Activated CD4-positive, alpha-beta memory T cell treated with anti-CD3 and anti-CD28 coated beads, Interleukin-2, amount 10 ng/mL, durations not matched to agents 7 days and 5 days (primary cell): ENCODE measurements at places on chromosomes 3 and 15.
A peak's percentile ranks its signal among the peaks of the same experiment; 100 is the strongest.

- no peak for DNase-seq
Measured at GRCh38 chr15:50377867-50378751, 23.1 kb upstream of the GABPB1 start.

- no peak for DNase-seq
Measured at GRCh38 chr3:133282236-133282635, 117.6 kb upstream of the BFSP2 start.

GRCh38 chr3:156681002-156681401, 6.6 kb downstream of the TIPARP start:
- DNase-seq, result no peak

- DNase-seq, result no peak
Measured at GRCh38 chr3:104745313-104745712, 621.4 kb upstream of the ALCAM start.

DNA sequence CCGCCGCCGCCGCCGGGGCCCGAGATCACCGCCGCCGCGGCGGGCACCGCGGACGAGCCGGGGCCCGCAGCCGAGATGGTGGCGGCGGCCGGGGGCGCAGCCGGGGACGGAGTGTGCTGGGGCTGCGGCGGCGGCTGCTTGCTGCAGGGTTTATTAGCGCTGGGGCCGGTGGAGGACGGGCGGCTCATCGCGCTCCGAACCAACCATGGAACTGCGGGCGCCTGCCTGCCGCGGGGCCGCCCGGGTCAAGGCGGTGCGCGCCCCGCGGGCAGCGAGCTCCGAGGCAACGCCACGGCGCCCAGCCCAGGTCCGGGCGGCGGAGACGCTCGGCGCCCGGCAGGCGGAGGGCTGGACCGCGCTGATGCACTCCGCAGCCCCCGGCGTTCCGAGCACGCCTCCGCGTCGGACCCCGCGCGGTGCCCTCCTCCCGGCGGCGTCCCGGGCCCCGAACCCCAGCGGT, 277 bp downstream of the SIAH2 start:
- DNase-seq, result no peak

DNA sequence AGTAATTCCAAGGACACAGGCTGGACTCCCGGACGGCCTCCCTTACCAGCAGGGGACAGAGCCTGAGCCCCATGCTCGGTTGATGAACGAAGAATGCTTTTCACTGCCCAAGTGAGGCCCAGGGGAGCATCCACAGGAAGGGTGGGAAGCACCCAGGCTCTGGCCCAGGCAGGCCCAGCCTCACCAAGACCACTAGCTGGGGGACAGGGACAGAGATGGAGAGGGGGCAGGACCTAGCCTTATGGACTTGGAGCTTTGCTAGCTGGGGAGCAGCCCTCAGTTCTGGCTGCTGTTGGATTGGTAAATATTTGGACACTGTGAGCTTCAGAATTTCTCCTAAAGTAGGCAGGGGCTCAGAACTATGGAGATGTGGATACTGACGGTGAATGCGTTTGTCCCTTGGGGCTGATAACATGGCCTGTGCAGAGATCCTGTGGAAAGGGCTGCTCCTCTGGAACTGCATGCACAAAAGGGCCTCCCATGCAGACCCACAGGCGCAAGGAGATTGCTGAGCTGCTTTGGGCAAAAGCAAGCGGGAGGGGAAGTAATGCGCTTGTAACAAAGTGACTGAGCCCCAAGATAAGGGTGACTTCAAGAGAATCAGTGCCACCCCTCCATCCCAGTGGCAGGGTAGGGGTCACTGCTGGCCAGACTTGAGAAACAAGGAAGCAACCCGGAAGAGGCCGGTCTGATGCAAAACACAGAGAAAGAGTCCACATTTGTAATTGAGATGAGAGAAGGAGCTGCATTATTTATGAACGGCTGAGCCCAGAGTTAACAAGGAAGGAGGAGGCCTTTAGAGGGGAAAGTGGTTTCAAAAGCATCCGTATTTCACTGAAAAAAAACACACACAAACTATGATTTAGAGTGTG, 70.1 kb upstream of the MEF2A start:
- no peak for DNase-seq

DNA sequence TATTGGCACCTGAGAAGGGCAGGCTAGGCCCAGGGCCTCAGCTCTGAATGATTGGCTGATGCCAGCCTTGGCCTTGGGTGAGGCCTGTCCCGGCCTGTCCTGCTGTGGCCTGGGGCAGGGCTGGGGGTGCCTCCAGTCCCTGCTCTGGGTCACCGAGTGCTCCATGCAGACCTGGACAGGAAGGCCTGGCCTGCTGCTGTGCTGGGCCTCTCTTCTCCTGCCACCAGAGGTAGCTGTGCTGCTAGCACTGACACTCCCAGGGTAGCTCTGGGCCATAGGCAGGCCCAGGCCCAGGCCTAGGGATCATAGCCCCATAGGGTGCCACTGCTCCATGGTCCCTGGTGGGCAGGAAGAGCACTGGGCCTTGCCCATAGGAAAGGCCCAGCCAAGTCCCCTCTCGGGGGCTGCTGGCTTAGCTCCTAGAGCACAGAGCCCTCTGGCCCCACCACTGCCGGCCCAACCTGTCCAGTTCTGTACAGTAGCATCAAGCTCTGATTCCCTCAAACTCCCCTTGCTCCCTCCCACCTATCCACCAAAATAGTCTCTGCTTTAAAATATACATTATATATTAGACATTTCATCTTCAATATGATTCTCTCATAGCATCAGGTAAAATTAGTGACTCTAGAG, 18.2 kb downstream of the ABTB1 start:
- no peak for DNase-seq

DNA sequence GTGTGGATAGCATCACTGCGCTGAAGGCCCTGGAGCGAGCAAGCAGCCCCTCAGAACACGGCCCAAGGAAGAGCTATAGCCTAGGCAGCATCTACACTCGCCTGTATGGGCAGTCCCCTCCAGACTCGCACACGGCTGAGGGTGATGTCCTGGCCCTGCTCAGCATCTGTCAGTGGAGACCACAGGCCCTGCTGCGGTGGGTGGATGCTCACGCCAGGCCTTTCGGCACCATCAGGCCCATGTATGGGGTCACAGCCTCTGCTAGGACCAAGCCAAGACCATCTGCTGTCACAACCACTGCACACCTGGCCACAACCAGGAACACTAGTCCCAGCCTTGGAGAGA, 20.5 kb downstream of the ATRIP start:
- no peak for DNase-seq

DNA sequence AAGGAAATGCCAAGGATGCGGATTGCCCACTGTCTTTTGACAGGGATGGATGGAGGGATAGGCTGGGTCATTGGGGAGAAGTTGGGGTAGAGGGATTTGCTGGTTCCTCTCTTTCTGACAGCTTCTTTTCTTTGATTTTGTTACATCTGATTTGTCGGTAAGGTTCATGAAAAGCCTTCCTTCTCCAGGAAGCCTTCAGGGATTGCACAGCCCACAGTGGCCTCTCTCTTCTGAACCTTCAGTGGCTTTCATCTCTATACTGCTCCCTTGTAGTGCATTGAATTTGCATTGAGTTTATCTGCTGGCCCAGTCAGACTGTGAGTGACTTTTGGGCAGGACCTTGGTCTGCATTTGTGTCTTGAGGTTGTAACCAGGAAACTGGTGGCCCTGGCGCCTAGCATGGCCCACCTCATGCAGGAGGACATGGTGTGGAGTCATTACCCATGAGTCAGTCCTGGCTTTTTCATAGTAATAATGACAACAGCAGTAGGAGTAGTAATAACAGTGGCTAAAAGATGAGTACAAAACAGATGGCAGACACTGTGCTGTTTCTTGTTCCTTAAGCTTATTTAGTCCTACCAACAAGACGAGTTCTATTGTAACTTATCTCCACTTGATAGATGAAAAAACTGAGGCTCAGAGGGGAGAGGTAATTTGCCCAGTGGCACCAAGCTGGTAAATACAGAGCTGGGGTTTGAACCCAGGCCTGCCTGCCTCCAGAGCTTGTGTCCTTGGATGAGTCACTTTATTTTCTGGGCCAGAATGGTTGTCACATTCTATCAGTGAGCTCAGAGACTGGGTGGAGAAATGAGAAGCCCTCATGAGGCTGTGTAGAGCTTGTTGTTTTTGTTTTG, 28.4 kb downstream of the SMAD6 start:
- peak; percentile 23 for DNase-seq

GRCh38 chr3:122577409-122578031, at the start of gene PARP15:
TSS of gene PARP15 (plus strand) at chr3:122577650. CDS start at chr3:122577668, 18 bp downstream.
- DNase-seq, result peak; percentile 64

- DNase-seq, result no peak
Measured at GRCh38 chr3:58011580-58011979, 3.4 kb downstream of the FLNB start.

GRCh38 chr15:66751579-66751978, 49.5 kb downstream of the SMAD6 start:
- DNase-seq, result no peak

DNA sequence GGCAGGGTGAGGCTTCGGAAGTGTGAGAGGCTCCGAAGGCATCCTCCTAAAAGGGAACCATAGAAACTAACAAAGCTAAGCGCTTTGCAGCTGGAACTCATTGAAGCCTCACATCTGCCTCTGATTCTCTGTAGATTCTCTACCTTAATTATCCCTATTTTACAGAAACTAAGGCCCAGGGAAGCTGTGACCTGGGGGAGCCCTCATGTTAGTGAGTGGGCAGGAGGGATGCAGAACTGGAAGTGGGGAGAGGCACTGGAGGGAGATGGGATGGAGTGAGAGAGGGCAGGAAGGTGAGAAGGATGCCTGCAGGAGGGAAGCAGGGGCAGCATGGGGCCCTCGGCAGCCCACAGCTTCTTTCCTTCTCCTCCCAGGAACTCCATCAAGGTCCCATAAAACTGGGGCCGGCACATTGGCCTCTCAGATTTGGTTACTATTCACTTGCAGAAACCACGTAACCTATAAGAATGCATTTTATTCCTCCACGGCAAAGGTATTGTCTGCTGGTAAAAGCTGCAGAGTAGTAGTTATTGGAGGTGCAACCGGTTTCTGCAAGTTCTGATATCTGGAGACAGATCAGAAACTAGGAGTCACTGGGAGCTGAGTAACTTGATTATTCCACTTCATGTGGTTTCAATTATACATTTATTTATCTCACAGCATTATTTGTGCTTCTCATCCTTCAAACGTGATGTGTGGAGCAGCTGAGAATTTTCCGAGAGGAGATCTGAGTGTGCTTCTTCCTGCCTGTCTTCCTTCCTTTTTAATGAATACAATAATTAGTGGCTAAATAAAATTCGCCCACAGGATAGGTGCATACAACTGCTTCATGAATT, 24.0 kb upstream of the CHCHD6 start:
- DNase-seq, result no peak

- DNase-seq, result no peak
Measured at GRCh38 chr15:65821070-65821469, 29.0 kb upstream of the DENND4A start.

- no peak for DNase-seq
Measured at GRCh38 chr3:142081178-142081577, 68.2 kb downstream of the TFDP2 start.

DNA sequence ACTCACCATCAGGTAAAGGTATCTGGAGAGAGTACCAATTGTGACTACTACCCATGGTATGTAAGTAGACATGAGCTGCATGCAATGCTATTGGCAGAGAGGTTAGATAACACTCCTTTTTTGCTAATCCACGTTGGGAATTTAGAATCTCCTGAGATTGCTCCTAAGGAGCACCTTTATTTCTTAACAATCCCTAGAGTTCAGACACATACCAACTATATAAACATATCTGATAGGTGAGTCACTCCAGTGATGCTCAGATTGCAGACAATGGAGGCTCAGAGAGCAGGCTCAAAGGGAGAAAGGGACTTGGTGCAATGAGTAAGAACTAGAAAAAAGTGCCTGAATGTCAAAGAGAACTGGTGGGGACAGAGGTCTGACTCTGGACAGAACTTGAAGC, 47.0 kb upstream of the LRRFIP2 start:
- no peak for DNase-seq

GRCh38 chr3:13041113-13041776, 32.0 kb downstream of the IQSEC1 start:
- DNase-seq, result no peak

DNA sequence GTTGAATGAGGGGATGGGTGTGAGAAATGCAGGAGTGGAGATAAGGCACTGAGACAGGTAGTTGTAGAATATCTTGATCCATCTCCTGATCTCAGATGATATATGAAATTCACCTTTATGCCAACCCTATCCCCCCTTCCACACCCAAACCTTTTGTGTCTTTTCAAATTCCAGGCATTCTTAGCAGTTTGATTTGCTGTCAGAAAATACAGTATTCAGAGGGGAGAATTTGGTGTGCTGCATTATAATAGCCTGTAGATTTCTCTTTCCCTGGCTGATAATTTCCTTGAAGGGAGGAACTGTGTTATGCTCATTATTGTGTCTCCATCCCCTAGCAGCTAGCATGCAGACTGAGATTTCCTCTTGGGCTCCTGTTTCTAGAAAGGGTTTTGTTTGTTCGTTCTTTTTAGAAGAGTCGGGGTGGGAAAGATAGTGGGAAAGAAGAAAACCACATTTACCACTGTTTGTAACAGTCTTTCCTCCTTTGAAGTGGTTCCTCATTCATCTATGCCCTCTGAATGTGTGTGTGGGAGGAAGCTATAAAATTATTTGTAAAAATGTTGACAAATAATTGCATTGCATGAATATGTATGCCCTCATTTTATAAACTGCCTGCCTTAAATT, 373.4 kb downstream of the DIPK2A start:
- no peak for DNase-seq

DNA sequence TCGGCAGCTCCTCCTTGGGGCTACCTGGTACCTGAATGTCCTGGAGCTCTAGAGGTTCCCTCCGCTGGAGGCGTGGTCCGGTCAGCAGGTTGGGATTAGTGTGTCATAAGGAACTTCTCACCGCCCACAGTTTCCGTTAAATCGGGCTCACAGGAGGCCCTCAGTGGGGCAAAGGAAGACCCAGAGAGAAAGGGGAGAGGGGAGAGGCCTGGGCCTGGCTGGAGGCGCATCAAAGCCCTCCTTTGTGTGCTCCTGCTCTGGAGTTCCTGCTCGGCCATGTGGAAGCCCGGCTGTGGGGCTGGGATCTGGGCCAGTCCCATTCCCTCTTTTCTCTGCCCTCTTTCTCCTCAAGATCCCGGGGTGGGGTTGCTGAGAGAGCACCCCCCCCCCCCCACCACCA, at the start of gene RLBP1:
Gene RLBP1, minus strand, starts transcription at position 37 of the 400 bp plus-strand sequence. CDS start 2,604 bp downstream, outside the sequence.
- DNase-seq, result no peak

GRCh38 chr3:8622873-8623691, 21.5 kb downstream of the SSUH2 start:
- DNase-seq, result peak; percentile 57

- no peak for DNase-seq
Measured at GRCh38 chr15:82646250-82647044, 716 bp downstream of the CPEB1 start.

GRCh38 chr15:101045236-101045646, 126.1 kb downstream of the LRRK1 start:
- no peak for DNase-seq

GRCh38 chr3:14154276-14154675, 24.1 kb downstream of the XPC start:
- no peak for DNase-seq

- DNase-seq, result no peak
Measured at GRCh38 chr15:67303490-67304363, 49.1 kb downstream of the IQCH start.
